T-helper 22 cell (primary cell): ENCODE measurements at places on chromosomes 2 and 18.

DNA sequence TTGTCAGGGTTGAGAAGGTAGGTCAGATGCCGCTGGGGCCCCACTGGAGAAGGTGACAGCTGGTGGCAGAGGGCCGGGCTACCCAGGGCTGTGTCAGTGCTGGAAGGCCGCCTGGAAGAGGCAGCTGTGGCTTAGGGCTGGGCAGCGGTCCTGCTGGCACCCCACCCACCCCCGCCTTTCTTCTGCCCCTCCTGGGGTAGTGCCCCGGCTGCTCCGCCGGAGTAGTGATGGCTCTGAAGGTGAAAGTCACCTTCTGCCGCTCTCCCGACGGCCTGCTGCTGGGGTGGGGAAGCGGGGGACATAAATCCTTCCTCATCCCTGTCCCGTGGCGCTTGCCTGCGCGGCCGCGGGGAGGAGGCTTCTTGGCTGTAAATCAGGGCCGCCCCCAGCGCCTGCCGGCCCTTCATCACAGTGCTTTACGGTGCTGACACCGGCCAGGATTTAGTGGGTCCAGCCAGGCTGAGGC is 332.2 kb downstream of the DYSF start:
- no peak for DNase-seq

DNA sequence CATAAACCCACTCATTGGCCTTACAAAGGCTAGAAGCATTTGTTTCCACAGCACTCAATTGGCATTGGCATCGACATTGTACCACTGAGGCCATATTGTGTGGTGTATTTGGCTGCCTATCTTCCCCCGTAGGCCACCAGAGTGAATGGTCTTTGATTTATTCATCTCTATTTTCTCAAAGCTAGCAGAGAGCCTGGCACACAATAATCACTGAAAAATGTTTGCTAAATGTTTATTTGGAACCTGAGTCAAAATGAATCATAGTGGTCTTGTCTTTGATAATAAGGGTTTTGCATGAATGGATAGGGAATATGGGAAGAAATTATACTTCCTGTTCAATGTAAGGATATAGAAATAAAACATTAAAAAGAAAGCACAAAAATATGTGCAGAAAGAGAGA is 107.3 kb upstream of the SLC8A1 start:
- no peak for DNase-seq

- no peak for DNase-seq
Measured at GRCh38 chr2:200042102-200042735, 86.8 kb downstream of the MAIP1 start.

DNA sequence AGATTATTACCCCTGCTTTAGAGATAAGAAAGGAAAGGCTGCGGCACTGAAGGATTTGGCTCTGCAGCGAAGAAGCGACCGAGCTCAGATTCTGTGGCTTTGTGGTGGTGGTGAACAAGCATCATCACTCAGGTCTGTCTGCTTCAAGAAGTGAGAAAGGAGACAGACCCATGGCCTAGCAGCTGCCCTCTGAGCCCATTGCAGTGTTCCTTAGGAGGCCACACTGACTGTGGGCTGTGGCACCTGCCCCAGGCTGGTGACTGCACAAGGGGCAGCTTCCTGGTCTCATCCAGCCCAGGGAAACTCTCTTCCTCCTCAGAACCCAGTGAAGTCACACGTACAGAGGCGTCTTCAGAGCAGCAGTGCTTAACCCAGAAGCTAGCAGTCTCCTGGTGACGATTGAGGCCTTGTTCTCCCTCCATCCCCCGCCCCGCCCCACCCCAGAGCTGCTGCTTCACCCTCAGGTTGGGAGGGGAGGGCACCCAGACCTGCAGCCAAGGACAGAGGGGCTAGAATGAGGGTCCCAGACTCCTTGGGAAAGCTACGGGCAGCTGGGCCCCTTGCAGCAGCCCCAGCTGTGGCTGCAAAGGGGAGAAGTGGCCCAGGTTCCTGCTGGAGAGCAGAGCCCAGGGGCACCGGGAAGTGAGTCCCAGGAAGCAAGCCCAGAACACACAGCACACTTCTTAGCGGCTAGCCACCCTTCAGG is 22.2 kb downstream of the BIN1 start:
- DNase-seq, result peak; percentile 26

DNA sequence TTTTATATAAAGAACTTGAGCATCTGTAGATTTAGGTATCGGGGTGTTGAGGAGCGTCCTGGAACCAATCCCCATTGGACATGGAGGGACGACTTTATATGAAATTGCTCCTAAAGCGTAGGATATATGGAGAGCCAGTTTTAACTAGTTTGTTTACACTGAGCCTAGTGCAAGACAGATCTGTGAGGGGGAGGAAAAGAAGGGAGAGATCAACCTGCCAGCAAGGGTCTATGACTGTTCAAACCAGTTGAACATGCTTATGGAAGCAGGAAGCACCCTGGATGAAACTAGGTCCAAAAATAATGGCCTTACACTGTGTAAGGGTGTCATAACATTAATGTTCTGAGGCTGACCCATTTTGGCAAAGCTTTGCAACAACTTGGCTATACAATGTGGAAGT is 34.0 kb upstream of the SLC40A1 start:
- DNase-seq, result no peak
